ENCODE measurements at places on chromosomes 11 and 22.

DNA sequence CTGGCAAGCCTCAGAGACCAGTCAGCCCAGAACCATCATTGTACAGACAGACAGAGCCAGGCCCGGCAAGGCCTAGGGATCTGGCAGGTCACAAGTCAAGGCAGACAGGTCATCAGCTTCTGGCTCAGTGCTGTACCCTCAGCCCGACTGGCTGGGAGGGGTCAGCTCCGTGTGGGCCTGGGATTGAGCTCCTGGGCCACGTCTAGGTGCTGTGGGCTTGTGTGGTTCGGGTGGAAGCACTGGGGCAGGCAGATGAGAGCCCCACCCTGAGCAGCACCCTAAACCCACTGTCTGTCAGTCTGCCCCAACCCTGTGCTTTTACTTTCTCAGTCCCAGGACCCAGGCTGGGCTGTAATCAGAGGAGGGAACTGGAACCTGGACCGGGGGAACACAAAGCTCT lies 26.9 kb upstream of the P2RY2 start:
- DNase-seq = no peak

GRCh38 chr11:99333621-99334020 lies 312.9 kb downstream of the CNTN5 start:
- DNase-seq = no peak

DNA sequence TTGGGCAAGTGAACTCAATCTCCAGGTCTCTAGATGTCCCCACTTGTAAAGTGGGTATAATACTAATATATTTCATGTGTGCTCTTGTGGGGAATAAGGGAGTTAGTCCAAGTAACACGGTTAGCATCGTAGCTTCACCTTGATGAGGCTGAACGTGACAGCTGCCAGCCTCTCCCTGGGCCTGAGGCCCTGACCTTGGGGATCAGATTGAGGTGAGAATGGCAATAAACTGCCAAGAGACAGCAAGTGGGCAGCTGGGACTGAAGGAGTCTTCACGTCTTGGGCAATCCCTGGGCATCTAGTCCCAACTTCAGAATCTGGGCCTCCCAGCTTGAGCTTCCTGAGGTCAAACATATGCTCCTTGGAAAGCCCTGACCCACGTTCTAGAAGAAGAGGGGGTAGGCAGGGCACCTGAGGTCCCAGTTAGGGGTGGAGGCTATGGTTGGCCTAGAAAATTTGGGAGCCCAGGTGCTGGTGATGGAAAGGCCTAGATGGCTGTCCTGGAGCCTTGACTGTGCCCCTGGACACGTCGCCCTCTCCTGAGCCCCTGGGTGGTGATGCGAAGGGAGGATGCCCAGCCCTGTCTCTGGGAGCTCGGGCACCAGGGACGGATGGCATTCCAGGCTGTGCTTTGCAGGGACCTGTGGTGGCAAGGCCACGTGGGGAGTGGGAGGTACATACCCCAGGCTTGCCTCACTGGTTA lies 23.4 kb downstream of the ADAMTS15 start:
- DNase-seq = no peak

DNA sequence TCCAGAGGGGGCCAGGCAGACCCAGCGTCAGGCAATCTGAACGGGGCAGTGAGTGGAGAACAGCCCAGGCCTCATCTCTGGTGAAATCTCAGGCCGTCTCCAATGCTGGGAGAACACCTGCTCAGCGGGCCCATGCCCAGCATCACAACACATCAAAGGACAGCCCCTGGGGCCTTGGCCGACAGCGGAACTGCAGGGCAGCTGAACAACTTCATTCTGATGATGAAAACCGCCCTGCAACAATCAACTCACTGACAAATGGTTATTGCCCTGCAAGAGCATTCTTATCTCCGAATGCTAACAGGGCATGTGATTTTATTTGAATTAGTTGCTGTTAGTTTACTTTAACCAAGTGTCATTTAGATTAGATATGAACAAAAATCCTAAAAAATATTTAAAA lies 14.6 kb downstream of the CELSR1 start:
- no peak for DNase-seq

DNA sequence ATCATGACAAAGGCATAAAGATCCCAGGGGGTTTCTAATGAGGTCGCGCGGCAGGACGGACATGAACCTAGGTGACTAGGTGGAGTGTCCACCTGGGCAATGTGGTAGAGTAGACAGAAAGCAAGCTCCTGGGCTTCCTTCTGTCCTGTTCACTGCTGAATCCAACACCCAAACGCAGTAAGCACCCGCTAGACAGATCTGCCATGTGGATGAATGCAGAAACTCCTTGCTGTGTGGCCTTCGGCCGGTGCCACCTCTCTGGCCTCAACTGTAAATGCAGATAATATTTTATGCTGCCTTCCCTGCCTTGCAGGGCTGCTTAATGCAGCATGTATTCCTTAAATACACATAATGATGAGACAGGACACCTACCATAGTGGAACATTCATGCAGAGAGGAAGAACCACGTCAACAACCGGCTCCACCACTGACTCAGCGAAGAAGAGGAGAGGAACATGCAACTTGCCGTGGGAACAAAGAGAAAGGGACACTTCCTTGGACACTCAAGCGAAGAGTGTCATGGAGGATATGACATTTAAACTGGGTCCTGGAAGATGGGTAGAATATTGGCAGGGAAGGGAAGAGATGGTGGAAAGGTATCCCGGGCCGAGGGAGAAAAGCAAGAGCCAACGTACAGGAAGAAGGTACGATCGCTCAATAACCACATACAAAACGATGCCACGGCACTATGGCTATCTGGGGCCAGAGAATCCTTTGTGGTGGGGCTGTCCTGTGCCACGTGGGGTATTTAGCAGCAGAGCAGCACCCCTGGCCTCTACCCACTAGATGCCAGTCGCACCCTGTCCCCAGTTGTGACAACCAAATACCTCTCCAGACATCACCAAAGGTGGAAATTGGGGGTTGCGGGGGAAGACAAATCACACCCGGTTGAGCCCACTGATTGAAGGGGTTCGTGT lies 30.8 kb downstream of the MYH9 start:
- peak; percentile 55 for DNase-seq

DNA sequence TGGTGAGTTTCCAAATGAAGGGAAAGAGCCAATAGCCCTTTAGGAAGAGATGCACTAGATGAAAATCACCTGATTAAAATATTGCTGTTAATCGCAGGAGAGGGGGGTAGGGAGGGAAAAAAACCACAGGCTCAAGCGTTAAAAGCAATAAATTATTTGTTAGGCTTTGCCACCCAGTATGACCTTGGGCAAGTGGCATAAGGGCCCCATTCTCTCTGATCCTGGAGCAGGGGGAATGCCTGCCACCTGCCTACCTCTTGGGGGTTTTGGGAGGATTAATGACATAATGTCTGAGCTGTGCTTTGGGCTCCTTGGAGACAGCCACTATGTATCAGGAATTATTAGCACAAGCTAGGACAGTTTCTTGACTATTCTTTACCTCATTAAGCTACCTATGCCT lies 80.0 kb downstream of the ZNRF3 start:
- no peak for DNase-seq

DNA sequence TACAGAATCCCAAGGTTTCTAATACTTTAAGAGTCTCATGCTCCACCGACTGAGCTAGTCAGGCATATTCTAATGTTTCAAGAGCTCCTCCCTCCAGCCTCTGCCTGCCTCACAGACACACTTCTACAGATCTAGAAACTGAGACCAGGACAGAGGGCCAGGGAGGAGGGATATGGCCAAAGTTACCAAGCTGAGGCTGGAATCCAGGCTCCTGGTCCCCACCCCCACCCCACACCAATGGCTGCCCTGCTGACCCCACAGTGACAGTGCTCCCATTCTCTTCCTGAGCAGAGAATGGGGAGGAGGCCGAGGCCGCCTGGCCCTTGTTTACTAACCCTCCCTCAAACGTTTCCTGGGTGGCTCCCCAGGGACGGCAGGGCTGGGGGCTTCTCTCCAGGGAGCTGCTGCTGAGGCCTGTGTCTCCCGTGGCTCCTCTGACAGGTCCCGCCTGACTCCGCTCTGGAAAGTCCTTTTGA lies 2.2 kb downstream of the PLEKHB1 start:
- no peak for DNase-seq

- no peak for DNase-seq
Measured at GRCh38 chr11:251550-251949, 14.8 kb downstream of the PSMD13 start.

DNA sequence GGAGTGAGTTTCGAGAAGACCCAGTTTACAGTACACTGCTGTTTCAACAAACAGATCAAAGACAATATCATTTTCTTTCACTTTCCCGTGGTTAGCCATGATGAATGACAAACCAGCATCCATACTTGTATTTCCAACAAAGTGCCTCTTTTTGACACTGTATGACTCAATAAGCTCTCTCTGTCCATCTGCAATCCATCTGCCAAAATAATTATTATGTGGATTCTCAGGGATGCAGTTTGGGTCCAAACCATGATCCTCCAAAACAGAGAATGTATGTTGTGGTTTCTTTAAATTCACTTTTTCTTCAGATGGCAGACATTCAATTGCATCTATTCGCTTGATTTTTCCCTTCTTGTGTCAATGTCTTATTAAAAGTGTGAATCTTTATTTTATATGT lies 37.8 kb upstream of the RASD2 start:
- no peak for DNase-seq

GRCh38 chr11:61442616-61443015 lies 12.7 kb downstream of the SDHAF2 start:
- no peak for DNase-seq

DNA sequence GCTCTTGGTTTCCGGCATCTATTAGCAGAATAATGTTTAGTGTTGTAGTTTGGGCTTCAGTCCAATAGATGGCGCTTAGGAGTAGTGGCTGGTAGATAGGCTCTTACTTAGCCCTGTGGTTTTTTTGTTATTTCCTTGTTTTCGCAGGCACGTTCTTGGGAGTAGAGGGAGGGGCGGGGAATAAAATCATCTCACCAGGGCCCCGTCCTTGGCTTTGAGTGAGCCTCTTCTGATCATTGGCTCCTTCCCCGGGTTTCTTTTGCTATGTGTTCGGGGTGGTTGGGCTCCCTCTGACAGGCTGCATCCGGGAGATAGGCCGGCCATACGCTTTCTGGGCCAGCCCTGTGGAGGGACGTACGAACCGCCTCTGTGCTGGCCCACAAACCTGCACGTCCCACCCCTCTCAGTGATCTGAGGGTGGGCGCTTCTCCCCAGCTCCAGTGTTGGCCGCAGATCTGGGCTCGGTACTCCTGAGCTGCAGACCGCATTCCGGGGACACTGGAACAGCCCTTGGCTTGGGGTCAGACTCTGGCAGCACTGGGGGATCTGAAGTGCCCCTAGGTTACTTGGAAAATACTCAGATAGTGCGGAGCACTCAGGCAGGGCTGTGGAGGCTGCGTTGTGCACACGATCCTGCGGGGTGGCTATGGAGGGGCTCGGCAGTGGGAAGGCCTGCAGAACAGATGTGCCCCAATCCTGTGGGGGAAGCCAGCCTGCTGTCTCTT lies 217.0 kb downstream of the DYNC2H1 start:
- peak; percentile 77 for DNase-seq

DNA sequence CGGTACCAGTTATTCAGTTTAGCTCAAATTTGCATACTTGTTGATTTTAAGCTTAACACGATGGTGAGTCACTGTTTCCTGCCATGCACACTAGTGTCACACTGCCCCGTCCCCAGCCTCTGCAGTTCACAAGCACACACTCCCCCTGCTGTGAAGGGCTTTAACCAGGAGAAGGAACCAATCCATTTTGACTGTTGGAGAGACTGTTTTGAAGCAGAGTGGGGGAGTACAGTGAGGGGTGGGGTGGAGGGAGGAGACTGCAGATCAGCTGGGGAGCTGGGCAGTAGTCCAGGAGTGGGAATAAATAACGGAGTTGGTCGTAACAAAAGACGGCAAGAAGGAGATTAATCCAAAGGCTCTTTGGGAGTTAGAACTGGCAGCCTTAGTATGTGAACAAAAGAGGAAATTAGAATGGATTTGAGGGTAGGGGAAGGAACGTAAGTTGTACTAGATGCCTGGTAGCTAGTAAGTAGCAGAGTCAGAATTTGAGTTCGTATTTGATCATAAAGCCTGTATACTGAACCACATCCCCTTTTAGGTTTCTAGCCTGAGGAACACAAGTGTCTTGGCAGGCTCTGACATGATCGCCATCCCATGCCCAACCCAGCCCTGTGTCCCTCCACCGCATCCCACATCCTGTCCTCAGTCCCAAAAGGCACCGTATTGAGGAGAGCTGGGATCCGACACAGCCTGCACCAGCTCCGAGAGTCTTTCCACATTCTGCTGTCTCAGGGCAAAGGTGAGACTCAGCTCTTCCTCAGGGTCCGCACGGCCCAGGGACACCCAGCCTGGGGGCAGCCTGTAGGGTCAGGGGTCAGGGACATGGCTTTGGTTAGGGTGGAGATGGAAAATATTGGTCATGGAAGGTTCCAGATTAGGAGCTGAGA lies 862 bp downstream of the TPP1 start:
- peak; percentile 93 for DNase-seq

DNA sequence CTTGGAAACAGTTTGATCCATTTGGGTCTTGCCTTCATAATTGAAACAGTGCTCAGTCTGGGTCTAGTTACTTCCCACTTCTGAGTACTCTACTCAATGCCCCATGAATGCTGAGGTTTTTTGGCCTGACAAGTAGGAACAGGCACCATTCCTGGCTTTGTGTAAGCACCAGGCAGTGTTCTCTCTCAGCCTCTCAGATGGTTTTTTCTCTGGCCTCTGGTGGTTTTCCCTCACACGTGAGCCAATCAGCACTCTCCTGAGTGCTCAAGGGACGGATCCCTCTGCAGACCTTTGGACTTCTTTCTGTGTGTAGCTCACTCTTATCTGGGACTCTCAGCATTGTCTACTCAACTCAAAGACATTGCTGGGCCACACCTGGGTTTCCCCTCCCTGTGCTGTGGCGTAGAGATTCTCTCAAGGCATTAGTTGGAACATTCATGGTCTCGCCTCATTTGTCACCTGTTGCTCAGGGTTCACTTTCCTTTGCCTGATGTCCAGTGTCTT lies 21.3 kb downstream of the SIK2 start:
- DNase-seq = no peak

- DNase-seq = peak; percentile 73
Measured at GRCh38 chr11:12824281-12825041, 150.2 kb downstream of the TEAD1 start.

DNA sequence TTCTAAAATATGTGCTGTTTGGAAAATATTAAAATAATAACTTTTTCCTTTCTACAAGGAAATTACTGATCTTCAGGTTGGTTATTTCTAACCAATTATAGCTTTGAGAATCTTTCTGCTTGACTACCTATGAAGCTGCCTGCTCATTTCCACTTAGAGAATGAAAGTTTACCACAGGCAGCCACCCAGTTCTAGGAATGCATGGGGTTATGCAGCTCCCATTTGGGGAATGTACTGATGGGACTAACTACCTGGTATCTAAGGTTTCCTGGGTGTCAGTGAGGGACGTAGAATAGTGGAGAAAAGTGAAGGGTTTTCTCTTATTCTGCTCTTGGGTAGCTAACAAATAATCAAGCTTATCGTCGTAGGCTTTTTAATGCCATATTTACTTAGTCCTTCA lies 73.4 kb downstream of the DEUP1 start:
- no peak for DNase-seq

- peak; percentile 31 for DNase-seq
Measured at GRCh38 chr11:68584097-68584496, 100.2 kb upstream of the GAL start.

DNA sequence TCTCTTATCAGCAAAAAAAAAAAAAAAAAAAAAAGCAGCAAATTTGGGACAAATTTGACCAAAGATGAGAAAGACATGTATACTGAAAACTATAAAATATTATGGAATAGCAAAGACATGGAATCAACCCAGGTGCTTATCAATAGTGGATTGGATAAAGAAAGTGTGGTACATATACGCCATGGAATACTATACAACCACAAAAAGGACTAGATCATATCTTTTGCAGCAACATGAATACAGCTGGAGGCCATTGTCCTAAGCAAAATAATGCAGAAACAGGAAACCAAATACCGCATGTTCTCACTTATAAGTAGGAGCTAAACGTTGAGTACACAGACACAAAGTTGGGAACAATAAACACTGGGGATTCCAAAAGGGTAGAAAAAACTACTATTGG lies 1.8 kb upstream of the RNF141 start:
- no peak for DNase-seq
